Activated CD4-positive, alpha-beta T cell treated with anti-CD3 and anti-CD28 coated beads, Interleukin-2, Interleukin-6, amounts not matched to agents 100 ng/mL and 50 ng/mL, durations not matched to agents 16 hours and 8 hours (primary cell): ENCODE measurements at places on chromosomes 11 and 22.

- DNase-seq, result no peak
Observed at GRCh38 chr22:49882519-49883293, 29.1 kb downstream of the ZBED4 start.

DNA sequence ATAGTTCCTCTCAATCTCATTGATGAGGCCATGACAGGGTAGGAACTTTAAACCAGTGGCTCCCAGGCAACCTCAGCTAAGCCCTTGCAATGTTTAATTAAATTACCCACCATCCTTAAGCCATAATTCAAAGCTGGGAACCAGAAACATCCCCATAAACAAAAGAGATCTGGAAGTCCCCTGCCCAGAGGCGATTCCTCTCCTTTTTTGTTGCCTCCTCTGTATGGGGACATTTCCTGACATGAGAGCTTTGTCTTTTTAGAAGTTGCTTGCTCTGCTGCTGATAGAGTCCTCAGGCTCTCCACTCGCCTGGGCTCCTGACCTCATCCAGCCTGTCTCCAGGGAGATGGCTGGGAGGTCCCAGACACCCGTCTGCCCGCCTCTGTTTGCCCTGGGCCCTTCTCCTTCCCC, 3.2 kb downstream of the DTX4 start:
- DNase-seq, result no peak

- DNase-seq, result no peak
Observed at GRCh38 chr22:26485806-26486390, 2.2 kb downstream of the SRRD start.

DNA sequence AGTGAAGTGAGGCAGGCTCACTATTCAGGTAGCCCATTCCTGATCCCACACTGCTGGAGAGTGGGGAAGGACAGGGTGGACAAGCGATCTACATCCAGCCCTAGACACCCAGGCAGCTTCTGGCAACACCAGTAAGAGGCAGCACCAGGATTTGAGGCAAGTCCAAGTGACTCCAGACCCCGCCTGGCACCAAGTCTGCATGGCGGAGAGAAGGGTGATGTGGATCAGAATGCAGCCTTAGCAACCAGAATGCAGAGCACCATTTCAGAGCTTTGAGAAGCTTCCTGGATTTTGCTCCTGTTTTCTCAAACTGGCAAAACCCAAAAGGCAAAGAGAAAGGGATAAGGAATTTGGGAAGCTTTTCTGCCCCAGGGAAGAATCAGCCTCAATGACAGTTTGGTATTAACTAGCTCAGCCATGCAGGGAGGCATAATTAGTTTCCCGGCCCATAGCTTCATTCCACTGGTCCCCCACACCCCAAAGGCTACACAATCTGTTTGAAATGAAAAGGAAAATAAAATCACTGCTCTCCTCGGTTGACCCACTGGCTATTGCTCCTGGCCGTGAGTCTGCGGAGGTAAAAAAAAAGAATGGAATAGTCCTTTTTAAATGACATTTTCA, 17.3 kb downstream of the GALNT18 start:
- no peak for DNase-seq

DNA sequence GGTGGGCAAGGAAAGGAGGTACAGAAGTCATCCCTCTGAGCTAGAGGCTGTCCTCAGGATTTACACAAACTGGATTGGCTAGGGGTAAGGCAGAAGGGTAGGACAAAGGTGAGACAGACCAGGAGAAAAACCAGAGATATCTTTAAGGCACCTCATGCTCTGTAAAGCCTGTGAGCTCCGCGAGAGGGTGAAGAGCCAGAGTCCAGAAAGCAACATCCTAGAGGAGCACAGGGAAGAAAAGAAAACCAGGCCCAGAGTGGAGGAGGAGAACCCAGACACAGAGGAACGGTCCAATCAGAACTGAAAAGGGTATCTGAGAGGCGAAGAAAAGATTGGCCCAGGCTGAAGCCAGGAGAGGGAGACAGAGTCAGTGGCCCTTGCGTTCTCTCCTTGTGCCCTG, 5.1 kb downstream of the SLC37A4 start:
- DNase-seq, result no peak

- DNase-seq, result no peak
Observed at GRCh38 chr11:125063429-125064043, 431 bp downstream of the SLC37A2 start.
